HCEC 1CT (cell line): ENCODE measurements at places on chromosomes 1 and 21.

- no peak for DNase-seq
These were observed 432.0 kb downstream of the SETD4 start for GRCh38 chr21:35628316-35628715.

DNA sequence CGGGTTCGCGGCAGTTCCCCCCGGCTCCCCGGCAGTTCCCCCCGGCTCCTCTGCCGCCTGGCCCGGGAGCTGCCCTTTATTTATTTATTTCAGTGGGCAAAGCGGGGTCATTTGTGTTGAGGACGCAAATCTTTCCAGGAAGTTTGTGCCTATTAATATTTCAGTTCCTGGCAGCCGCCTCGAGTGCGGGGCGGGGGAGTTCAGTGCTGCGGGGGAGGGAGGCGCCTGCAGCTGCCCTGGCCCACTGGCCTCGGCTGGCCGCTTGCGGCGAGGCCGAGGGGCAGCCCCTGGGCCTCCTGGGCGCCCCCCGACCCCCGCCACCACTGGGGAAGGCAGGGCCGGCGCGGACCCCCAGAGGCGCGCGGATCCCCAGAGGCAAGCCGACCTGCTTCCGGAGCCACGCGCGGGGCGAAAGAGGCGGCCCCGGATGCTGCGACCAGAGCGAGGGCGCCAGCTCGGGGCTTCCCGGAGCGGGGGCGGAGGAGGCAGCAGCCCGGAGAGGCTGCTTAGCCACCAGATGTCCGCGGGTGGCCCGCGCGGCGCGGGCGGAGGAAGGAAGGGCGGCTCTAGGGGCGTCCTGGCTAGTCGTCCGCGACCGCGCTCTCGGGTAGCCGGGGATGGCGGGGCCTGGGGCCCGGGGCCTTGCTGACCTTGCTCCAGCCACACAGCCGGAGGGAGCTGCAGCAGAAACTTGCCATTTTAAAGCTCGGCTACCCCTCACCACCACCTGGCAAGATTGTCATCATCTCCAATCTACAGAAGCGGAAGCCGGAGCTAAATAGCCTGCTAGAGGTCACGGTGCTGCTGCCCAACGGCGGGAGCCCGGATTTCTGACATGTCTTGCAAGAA, 48.0 kb downstream of the H3-3A start:
- DNase-seq: peak; percentile 32

DNA sequence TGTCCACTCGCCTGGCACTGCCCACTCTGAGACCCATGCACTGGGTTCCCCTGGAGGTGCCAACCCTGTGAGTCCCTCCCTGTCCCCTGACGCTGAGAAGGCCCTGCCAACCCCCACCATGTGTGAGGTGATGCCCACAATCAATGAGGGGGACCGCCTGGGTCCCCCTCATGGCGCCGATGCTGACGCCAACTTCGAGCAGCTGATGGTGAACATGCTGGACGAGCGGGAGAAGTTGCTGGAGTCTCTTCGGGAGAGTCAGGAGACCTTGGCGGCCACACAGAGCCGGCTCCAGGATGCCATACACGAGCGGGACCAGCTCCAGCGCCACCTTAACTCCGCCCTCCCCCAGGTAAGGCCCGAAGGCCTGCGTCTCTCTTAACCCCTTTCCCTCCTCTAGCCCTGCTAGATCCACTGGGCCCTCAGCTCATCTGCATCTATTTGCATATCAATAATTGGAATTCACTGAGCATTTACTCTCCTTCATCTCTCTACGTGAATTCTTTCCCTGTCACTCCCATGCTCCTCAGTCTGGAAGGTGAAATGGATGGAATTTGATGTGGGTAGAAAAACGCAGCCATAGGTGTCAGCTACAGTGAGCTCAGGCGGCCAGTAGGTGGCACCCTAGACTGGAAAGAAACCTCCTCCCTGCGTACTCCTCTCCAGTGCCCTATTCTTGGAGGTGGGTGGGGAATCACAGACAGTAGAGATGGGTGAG, 12.8 kb downstream of the PPFIA4 start:
- DNase-seq: peak; percentile 58

GRCh38 chr1:19239876-19240275, 11.4 kb downstream of the EMC1 start:
- no peak for DNase-seq

DNA sequence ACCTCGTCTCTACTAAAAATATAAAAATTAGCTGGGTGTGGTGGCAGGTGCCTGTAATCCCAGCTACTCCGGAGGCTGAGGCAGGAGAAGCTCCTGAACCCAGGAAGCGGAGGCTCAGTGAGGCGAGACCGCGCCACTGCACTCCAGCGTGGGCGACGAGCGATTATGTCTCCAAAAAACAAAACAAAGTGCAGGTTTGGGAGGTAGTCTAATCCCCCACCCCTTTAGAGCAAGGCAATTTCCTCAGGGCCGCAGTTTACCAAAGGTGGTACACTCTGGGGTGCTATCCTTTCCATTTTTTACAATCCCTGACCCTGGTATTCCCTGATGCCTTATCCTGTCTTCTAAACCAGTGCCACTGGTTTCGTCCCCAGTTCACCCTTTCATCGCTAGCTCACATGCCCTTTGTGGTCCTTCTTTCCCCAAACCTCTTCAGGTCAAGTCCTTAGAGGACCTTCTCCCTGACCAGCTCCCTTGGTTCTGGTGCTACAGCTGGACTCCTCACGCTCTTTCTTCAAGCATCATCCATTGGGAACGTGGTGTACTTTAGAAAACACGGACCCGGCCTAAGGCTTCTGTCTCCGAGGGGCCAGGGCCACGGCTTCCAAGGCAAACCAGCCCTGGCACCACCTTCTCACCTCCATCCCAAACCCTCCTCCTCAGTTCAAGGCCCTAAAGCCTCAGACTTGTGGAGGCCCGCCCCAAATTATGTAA, 873 bp downstream of the IFT25 start:
- peak; percentile 17 for DNase-seq

GRCh38 chr1:87410776-87411480, 82.2 kb downstream of the LMO4 start:
- DNase-seq: no peak

DNA sequence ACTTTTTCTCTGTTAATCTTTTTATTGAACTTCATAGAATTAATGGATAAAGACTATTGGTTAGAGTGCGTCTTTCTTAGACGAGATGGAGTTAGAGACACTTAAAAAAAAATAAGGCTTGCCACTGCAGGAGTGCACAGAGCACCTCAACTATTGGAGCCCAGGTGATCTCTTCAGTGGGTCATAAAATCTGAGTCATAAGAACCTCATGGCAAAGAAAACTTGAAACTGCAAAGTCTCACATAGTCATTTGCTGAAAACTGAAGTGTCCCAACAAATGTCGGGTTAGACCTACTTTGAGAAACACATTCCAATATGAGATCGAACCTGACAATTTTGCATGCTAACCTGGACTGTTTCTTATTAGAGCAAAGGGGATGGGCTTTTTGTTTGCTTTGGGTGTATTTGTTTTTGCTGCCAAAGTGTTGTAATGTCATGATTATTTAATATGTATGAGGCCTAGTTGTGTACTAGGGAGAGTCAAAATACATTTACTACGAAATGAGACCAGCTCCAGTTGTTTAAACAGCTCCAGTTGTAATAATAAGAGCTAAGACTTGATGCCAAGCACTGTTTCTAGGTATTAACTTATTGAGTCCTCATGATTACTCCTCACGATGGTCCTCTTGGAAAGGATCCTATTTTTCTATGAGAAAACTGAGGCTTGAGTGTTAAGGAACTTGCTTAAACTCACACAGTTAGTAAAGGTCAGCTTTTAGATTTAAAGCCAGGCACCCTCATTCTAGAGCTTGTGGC, 65.1 kb downstream of the DDR2 start:
- DNase-seq: no peak

DNA sequence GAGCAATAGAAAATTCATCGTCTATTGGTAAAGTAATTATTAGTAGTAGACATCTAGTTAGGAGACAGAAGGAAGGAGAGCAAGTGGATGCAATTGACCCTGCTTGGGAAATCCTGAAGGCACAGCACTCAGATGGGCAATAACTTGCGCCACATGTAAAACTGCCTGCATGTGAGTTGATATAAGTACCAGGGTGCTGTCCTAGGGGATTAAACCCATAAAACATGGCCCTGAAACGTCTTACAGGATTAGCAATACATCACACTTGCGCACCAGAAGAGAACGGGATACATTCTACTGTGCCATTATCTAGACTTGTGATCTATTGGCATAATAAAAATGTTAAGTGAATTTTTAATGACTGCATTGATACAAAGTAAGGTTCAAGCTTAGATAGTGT, 277.5 kb upstream of the LYPLAL1 start:
- DNase-seq: no peak

DNA sequence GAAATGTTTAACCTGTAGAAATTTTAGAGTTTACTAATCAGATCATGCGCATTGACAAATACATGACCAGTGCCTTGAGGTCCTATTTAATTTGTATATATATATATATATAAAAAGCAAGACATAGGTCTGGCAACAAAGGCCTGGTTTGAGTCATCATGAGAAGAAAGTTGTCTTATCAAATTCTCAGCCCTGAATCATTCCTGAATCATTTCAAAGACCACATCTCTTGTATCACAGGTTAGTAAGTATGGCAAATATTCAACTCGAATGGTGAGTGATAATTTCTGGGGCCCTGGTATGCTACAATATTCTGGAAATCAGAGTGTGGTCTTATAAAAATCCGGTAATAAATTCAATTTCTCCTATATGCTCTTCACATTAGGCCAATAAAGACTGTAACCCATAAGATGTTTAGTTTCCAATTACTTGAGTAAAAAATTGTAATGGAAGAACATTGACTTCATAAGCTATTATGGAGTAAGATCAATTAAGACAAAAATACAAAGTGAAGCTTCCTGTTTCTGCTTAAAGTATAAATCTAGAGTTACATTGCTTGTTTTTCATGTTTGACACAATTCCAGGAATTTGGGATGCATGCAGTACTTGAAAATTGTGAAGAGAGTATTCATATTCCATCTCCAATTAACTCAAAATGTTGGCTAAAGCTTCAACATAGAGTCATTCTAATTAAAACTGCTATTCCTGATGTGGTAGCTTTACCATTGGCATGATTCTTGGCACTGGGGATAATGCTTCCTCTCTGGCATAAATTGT, 309.4 kb downstream of the BRINP3 start:
- peak; percentile 26 for DNase-seq

- DNase-seq: no peak
These were observed 16.3 kb downstream of the RAB7B start for GRCh38 chr1:205986861-205987260.

DNA sequence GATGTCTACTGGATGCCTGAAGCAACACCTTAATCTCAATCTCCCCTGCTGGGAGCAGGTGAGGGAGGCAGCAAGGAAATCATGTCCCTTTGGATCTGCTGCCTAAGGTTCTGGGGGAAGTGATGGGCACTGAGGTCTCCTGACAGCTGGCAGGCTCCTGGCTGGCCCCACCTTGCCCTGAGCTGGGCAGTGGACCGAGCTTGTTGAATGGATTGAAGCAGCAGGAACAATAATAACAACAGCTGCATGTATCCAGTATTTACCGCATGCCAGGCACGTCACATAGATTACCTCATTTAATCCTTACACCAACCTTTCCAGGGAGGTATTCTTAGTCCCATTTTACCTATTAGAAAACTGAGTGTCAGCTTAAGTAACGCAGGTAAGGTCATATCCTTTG, 133.9 kb downstream of the PLXNA2 start:
- no peak for DNase-seq

GRCh38 chr1:21451212-21451611, 11.3 kb downstream of the NBPF3 start:
- peak; percentile 97 for DNase-seq

DNA sequence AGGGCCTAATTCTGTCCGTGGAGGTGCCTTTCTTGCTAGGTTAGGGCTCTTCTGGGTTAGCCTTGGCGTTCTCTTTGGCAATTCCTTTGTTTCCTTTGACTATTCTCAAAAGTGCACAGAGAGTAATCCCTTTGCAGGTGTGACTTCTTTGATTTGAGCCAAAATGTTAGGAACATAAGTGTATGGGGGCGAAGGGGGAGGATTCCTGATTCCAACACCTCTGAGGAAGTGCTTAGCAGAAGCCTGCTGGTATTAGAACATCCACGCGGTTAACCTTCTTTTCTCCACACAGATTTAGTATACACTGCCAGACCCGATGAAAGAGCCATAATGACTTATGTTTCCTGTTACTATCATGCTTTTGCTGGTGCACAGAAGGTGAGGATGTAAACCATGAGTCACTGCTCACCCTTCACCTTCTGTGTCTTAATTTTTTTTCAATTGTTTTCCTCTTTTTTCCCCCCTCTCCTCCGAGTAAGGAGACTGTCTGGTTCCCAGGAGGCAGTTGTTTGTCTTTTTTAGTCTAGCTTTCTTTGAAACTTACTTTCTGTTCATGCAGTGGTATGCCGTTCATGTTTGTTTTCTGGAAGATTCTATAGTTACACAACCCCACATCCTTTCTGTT, 48.0 kb downstream of the ACTN2 start:
- DNase-seq: no peak

- DNase-seq: peak; percentile 83
These were observed 2.4 kb upstream of the NAV1 start for GRCh38 chr1:201536558-201536957.

GRCh38 chr1:31669433-31669785, 24.7 kb upstream of the PEF1 start:
- no peak for DNase-seq

DNA sequence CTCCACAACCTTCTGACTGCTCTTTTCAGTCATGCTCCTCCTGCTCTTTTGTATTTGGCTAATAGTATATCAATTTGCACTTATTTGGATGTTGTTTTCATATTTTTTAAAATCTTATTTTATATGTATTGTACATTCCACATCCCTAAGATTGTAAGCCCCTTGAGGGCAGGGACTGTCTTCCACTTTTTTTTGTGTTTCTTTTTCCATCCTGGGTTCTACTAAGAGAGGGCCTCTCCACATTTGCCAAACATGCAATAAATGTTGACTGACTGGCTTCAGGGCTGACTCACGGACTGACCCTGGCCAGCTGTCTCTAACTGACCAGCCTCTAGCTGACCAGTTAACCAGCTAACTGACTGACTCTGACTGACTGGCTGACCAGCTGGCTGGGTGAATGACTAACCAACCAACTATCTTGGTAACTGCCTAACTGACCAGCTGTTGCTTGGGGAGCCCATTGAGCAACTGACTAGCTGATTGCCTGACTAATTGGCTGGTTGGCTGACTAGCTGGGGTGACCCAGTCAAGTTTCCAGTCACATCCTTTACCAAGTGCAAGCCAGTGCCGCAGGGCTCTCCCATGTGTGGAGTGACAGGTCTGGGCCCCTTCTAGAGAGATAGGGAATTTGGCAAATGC, 16.1 kb downstream of the CSF1 start:
- peak; percentile 88 for DNase-seq

- DNase-seq: no peak
These were observed 4.9 kb downstream of the CROCC start for GRCh38 chr1:16926491-16927073.
